SHP77 (cell line): ENCODE measurements at places on chromosomes 3 and 15.

DNA sequence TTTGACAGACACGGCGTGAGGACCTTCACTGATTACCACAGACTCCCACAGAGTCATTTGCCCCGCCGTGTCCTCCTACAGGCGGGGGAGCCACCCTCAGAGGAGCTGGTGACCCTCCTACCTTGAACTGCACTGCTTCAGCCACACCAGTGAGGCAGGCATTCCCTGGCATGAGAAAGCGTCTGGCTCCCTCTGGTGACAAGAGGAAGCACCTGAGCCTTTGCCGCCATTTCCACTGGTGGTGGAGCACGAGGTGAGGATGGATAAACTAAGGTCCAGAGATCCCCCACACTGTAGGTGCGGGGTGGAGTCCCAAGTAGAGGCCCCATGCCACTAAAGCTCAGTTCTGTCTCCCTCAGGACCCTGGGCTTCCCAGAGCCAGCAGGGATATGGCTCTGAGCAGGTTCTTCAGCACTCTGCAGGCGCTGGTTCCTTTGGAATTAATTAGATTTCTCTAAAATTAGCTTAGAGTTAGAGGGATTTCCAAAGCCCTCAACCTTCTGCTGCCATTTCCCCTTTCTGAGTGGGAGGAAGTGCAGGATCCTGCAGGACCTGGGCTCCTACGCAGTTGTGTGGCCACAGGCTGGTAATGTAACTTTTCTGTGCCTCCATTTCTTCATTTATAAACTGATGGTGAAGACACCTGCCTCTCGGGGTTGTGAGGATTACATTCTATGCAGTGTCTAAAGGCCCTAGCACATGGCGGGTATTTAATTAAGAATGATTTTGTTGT is 224.0 kb downstream of the SLCO3A1 start:
- DNase-seq: no peak

DNA sequence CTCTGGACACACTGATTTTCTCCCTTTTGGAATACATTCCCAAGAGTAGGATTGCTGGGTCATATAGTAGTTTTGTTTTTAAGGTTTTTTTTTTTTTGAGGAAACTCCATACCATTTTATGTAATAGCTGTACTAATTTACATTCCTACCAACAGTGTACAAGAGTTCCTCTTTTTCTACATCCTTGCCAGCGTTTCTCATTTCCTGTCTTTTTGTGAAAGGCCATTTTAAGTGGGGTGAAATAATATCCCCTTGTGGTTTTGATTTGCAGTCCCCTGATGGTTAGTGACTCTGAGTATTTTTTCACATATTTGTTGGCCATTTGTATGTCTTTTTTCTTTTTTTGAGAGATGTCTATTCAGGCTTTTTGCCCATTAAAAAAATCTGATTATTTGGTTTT is 1205.5 kb downstream of the ROBO1 start:
- no peak for DNase-seq

DNA sequence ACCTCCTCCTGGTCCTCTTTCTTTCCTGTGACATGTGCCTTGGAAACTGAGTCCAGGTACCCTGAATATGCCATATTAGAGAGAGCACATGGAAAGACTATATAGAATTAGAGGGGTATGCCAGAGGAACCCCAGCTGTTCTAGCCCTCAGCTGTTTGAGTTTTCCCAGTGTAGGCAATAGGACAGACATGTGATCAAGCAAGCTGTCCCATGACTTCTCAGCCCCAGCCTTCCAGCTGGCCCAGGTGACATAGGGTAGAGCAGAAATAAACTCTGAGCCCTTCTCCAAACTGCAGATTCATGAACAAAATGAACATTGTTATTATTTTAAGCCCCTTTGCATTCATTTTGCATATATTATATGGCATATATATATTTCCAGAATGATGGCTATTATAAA is 118.7 kb downstream of the PPM1L start:
- DNase-seq: no peak

DNA sequence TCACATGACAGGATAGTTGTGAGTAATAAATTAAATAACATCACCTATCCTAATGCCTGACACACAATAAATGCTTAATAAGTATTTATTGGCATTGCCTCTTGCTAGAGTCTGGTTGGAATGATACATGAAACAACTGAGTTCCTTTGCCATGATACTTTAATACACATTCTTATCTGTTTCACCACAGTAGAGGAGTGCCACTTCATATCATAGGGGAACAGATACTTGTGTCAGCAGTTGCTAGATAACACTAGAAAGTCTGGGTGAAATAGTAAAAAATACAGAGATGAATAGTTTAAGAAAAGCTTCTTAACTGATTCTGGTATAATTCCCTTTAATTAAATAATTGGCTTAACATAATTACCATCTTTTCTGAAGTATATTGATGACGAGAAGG is 380.0 kb upstream of the GOLIM4 start:
- no peak for DNase-seq

GRCh38 chr3:179719048-179719734 is 66.4 kb downstream of the USP13 start:
- no peak for DNase-seq

GRCh38 chr15:84962955-84963354 is 18.7 kb upstream of the PDE8A start:
- DNase-seq: no peak

GRCh38 chr15:69504352-69505040 is 51.9 kb downstream of the RPLP1 start:
- no peak for DNase-seq

- DNase-seq: no peak
These were observed 52.4 kb downstream of the NUP210 start for GRCh38 chr3:13367728-13368127.

GRCh38 chr3:138234401-138235179 is 47.5 kb downstream of the ARMC8 start:
- no peak for DNase-seq

- DNase-seq: no peak
These were observed 393 bp downstream of the CNTN6 start for GRCh38 chr3:1093217-1093616.

DNA sequence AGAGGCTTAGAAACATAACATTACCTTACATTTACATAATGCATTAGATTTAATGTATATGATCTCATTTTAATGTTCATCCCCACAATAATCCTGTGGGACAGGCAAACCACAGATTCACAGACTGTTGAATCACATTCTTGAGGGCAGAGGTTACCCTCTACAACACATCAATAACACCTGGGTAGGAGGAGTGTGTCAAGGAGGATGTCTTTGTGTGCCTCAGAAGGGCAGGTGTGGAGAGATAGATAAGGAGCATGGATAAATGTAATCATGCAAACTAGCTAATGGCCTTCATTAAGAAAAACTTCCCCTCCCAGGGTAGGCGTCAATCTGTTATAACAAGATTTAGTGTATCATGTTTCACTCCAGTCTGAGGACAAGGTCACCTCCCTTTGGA is 12.9 kb upstream of the MB21D2 start:
- no peak for DNase-seq

DNA sequence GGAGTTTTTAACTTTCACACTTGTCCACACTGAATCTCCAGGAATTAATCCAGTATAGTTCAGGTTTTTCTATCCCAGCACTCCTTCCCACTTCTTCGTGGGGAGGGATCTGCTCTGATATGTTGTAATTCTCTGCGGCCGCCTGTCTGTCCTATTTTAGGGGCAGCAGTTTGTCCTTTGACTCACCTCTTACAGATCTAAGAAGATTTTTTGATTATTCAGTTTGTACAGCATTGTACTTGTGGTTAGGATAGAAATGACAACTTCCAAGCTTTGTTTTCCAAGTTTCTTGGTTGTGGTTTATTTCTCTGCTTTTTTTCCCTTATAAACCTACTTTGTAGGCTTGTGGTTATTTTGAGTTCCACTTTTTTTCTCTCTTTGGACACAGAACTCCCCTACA is 601.7 kb downstream of the SI start:
- DNase-seq: no peak

DNA sequence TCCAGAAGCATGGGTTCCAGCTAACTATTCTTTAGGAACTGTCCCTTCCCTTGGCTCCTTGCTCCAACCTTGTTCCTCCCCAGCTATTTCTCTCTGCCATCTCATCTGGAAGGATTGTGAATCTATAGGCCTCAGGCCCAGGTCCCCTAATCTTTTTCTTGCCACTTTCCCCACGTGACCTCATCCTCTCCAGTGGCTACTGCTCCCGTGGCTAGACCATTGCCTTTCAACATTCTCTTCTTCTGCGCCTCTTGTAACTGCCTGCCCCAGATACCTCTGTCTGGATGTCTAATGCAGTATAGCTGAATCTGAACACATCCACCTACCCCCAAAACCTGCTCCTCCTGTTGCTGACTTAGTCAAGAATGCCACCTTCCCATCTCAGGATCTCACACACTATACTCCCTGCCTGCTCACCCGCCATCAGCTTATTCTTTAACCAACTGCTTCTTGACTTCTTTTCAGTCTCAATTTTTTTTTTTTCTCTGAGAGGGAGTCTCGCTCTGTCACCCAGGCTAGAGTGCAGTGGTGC is 5.2 kb downstream of the GPX1 start:
- no peak for DNase-seq

GRCh38 chr3:27657404-27657803 is 64.7 kb downstream of the EOMES start:
- no peak for DNase-seq

GRCh38 chr3:17354341-17354740 is 388.1 kb downstream of the TBC1D5 start:
- DNase-seq: no peak

GRCh38 chr3:70927239-70927638 is 614.8 kb upstream of the MDFIC2 start:
- DNase-seq: no peak

DNA sequence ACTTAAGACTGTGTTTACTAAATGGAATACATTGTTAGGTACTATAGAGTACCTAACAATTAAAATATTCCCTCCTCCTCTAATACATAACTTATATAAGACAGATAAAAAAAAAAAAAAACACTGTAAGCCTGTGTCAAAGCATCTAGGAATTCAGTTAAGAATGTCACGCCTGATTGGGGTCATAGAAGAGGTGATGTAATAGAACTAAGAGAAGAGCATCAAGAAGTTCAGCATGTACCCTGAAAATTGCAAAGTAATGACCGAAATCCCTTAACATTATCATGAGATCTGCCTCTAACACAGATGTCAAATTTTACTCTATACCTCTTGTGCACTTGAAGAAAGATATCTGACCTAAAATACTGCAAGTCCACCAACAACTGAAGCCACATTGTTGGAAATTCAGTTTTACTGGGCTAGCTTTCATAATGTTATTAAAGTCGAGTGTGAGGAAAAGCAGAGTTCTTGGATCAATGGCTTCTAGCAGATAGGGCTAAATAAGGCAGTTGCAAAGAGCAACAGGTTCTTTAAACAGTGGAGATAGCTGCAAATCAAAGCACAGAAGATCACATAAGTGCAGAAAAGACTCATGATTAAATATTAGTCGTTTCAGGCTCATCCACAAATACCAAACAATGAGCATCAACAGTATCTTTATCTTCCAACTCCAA is 75.0 kb downstream of the TBL1XR1 start:
- no peak for DNase-seq

DNA sequence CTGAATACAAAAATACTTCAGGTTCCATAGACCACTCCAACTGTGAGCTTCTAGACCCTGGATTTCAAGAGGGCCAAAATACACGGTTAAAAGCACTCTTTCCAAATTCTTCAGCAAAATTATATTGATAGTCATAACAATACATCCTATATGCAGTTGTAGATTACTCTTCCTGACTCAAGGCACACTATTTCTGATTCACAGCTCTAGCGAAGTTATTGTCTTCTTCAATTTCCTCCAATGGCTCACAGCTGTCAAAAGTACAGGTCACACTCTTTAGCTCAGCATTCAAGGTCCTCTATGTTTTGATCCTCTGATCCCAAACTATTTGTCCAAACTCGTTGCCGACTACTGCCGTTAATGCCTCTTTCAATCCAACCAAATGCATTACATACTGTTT is 13.5 kb upstream of the CCDC80 start:
- DNase-seq: no peak
